Upper lobe of left lung (tissue), 6 donors: ENCODE measurements at places on chromosomes 4 and X. TPM values are rescaled to one million over a fixed set of nuclear protein-coding genes. Genes with fewer than 3 reads are reported as not detected.

Gene TMSB15B
- total RNA-seq, result 4.9 TPM

Gene SASH3
- 60.3 TPM for total RNA-seq

Gene WNK3
- 0.91 TPM for total RNA-seq

Gene FGFBP1
- 3.4 TPM for total RNA-seq

Gene PLXNA3
- total RNA-seq, result 7.9 TPM

DNA sequence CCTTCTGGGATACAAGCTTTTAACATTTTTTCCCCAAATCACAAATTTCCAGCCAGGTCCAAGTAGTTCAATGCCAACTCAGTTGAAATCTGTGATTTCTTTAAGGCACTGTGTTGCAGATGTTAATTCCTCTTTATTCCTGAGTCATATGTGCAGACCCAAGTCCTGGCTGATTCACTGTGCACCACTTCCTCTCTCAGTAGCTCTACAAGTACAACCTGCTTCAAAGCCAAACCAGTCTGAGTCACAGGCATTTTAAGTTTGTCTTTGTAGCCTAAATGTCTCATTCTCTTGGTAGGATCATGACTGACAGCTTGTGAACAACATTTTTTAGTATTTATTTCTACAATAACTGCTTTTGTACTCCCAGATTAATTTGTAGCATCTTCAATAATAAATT is 165.6 kb upstream of the S100G start:
- DNase-seq, result no peak

- no peak for DNase-seq
Measured at GRCh38 chrX:72002875-72003274, 92.2 kb downstream of the NHSL2 start.

DNA sequence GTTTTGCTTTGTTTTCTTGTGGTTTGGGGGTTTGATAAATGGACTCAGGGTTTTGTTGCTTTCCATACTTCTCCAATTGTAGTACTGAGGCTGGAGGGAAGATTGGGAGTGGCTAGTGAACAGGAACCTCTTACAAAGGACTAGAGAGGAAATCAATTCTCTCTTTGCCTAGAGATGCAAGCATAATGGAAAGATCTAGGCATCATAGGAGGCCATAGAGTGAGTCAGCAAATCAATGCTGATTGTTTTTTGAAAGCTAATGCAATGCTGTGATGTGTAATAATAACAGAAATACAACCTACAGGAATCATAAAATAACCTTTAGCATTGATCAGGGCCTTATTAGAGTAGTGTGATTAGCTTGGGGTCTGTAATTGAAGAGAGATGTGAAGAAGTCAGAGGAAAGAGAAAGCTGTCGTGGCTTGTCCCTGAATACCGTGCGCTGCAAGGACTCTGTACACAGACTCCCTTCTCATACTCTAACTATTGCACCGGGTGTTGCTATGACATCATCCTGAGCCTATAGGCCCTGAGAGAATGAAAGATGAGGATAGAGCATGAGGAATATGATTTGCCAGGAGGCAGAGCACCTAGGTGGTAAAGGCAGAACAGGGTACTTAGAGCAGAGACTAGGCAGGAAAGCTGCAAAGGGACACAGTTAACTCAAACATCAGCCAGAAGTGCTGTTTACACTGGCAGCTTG is 29.3 kb upstream of the GPR101 start:
- no peak for DNase-seq

- DNase-seq, result no peak
Measured at GRCh38 chrX:106897259-106897658, 5.9 kb downstream of the RIPPLY1 start.

DNA sequence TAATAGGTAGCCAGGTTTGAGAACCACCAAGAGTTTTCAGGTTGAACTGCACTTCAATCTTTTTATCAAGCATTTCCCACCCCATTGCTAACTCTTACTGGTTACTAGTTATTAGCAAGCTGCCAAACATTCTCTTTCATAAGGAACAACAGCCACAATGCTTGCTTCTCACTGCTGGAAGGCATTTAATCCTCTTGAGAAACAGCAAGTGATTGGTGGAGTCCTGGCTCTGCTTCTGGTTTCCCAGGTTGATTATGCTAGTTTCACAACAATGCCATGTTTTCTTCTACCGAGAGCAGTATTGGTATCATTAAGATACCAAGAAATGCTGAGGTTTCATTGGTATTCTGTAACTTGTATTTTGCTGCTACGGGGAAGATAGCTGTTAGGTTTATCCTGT is 32.2 kb upstream of the TXLNG start:
- no peak for DNase-seq

DNA sequence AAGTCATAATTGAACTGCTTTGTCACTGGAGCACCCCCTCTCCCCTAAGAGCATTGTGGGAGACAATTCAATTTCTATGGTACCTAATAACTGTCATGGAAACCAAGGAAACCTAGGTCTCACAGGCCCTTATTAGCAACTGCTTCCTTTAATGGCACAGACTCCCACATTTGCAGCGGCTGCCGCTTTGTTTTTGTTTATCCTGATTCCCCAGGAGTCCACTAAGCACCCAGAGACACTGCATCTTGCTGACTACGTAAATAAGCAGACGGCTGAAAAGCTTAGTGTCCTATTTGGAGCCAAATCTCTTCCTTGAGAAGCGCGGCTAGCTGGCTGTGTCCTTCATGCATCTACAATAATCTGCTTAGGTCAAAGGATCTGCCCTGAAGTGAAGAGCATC is 494.4 kb downstream of the TMA16 start:
- no peak for DNase-seq

- no peak for DNase-seq
Measured at GRCh38 chrX:140053846-140054245, 88.5 kb upstream of the CXorf66 start.

DNA sequence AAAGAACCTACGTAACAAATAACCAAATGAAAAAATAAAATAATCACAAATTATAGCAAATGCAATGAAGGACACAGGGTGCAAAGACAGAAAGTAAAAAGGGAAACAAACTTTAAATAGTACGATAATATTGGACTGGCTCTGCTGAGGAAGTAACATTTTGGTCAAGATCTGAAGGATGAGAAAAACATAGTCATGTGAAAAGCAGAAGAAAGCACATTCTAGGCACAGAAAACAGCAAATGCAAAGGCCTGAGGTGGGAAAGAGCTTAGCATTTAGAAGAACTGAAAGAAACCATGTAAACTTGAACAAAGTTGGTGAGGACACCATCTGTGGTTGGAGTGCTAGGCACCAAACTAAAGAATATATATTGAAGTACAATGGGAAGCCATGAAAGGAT is 111.2 kb downstream of the PPP3CA start:
- DNase-seq, result no peak

DNA sequence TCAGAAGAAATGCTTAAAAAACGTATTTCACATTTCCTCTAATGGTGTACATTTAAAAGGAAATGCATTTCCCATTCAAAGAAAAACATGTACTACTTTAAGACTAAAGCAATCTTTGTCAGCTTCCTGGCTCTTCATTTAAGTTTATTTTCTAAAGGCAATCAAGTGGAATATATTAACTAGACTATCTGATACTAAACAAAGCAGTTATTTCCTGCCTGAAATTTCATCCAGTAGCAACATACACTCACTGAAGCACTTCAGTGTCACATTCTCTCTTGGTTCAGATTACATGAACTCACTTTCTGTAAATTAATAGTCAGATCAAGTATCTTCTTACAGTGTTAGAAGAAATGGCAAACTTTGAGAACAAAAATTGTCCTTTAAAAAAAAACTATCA is 42.5 kb downstream of the LRBA start:
- no peak for DNase-seq

- DNase-seq, result no peak
Measured at GRCh38 chr4:179719766-179720450, 2277.7 kb upstream of the AGA start.

DNA sequence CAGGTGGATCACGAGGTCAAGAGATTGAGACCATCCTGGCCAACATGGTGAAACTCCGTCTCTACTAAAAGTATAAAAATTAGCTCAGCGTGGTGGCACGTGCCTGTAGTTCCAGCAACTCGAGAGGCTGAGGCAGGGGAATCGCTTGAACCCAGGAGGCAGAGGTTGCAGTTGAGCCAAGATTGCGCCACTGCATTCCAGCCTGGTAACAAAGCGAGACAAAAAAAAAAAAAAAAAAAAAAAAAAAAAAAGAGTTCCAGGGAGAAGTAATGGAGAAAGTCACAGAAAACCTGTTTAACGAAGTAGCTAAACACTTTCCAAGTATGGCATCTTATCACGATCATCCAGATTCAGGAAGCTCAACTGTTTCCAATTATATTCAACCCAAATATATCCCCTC is 10.9 kb downstream of the KLHL4 start:
- no peak for DNase-seq

- DNase-seq, result no peak
Measured at GRCh38 chrX:119694601-119695534, 1.9 kb upstream of the SEPTIN6 start.
